ENCODE measurements at places on chromosomes 4 and X.

- no peak for ATAC-seq
Measured at GRCh38 chr4:113962016-113962347, 17.5 kb downstream of the ARSJ start.

DNA sequence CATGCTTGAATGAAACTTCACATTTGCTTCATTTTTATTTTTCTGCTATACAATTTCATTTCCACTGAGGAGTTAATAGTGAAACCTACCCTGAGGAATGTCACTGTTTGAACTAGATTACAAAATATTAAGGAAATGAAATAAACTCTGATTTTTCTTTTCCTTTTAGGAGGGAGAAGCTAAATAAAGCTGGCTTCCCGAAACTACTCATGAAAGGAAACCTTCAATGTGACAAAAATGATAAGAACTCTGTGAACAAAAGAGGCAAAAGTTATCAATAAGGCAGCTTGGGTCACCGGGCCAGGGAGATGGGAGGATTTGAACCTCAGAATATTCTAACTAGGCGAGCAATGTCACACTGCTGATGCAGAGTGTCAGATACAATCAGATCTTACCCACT is 185.2 kb downstream of the APBB2 start:
- ATAC-seq: no peak

GRCh38 chr4:123478859-123479345 is 82.3 kb downstream of the SPRY1 start:
- no peak for ATAC-seq

- peak; percentile 46 for ATAC-seq
Measured at GRCh38 chr4:124804584-124804983, 92.1 kb upstream of the ANKRD50 start.
